Right kidney (tissue), 9 donors: ENCODE measurements at places on chromosomes 5 and 9.
A peak's percentile ranks its signal among the peaks of the same experiment; 100 is the strongest.

- no peak for DNase-seq
Measured at GRCh38 chr9:122844137-122844536, 15.7 kb upstream of the PDCL start.

- no peak for DNase-seq
Measured at GRCh38 chr9:134605351-134605965, 36.1 kb upstream of the COL5A1 start.

- DNase-seq: peak; percentile 29
Measured at GRCh38 chr9:16243798-16244197, 626.7 kb downstream of the BNC2 start.

GRCh38 chr5:164002628-164003027 is 497.2 kb downstream of the MAT2B start:
- DNase-seq: no peak

GRCh38 chr9:98929895-98930341 is 13.8 kb upstream of the COL15A1 start:
- DNase-seq: no peak

DNA sequence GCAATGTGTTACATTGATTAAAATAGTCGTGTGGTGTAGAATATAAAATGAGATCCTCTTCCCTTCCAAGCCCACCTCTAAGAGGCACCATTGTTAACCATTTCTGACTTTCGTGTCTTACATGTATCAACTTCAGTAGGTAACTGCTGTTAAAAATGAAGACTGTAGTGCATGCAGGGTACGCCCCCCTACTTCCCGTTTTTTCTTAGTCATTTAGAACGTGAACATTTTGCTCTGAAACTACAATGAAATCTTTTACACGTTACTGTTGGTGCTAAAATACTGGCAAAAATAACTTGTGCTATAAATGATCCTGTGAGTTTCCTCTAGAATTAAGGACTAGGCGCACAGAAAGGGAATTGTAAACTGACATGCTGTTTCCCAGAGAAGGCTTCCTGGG is 41.5 kb downstream of the WNK2 start:
- no peak for DNase-seq

DNA sequence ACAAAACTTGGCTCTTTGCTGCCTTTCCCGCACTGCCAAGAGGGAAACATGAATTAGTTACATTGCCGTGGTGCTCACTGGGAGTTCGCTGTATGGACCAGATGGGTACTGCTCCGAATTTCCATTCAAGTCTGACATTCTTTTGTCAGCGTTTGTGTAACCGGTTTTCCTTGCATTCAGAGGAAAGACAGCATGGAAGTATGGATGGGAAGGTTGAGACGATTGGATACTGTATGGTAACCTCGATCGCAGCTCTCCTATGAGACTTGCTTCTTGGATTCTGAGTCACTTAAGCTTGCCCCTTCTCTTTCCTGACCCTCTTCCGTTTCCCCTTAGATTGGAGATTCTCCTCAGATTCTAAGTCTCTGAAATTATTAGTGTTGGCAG is 625 bp upstream of the UBLCP1 start:
- no peak for DNase-seq

- DNase-seq: no peak
Measured at GRCh38 chr9:27485158-27485557, 38.9 kb upstream of the IFNK start.

- no peak for DNase-seq
Measured at GRCh38 chr5:14588758-14589543, 7.4 kb downstream of the OTULINL start.

DNA sequence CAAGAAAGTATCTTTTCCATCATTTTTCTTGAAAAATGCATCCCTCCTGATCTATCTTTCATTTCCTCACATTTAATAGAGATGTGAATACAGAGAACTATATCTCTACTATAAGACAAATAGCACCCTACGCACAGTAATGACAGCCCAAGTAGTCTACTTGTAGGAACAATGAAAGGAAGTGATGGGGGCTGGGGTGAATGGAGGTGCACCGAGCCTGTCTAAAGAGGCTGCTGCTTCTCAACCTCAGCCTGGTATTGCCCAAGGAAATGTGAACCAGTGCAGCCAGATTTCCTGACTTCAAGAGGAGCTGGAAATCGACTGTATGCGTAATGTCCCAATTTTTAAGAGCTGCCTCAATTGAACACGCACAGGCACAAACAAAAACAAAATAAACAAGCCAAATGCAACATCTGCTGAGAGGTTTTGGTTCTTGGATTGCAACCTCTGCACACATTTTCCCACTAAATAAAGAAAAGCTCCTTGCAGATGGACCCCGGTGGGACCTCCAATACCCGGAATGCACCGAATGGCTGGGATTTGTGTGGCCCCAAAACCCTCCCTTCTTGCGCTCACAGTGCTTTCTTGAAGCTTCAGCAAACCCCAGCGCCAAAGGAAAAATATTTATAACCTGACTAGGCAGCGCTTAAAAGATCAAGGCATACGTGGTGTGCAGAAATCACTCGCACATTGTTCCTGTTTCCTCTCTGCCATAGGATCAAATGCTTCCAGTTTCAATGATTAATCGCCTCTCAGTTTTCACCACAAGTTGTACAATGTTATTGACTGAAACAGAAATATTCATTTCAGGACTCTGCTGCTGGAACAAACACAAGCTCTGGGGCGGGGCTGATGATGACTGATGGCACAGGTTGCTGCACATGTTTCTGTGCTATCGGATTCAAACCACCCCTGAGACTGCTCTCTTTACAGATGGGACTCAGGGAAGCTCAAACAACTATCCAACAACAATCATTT is 68.3 kb downstream of the KCNIP1 start:
- DNase-seq: peak; percentile 39

GRCh38 chr9:134259708-134260107 is 66.5 kb upstream of the RXRA start:
- DNase-seq: no peak
